ENCODE measurements at places on chromosomes 3 and 15.

DNA sequence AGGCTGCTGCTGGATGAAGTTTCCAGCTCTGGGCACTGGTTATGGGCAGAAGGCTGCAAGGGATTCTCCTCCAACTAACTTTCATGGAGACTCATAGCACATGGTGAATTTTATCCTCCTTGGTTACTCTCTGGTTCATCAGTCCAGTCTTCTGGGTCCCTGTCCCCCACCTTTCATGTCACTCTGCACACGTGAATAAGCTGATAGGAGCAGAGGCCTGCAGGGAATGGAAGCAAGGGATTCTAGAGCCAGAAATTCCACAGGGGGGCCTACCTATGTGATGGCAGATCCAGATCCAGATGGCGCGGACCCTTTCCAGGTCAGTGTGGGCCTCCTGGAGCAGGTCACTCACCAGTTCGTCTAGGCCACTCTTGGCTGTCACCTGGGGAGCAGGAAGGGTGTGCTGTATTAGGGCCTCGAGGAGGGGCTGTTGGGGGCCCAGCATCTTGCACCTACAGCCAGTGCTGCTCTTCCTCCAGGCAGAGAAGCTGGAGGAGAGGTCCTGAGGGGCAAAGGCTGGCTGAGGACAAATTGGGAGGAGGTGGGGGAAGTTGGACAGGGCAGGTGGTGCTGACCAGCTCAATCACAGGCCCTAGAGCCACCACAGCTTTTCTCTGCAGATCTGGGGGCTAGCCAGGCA, 30.2 kb downstream of the KY start:
- DNase-seq = peak; percentile 67

GRCh38 chr15:92677999-92678398, 22.4 kb upstream of the FAM174B start:
- no peak for DNase-seq

DNA sequence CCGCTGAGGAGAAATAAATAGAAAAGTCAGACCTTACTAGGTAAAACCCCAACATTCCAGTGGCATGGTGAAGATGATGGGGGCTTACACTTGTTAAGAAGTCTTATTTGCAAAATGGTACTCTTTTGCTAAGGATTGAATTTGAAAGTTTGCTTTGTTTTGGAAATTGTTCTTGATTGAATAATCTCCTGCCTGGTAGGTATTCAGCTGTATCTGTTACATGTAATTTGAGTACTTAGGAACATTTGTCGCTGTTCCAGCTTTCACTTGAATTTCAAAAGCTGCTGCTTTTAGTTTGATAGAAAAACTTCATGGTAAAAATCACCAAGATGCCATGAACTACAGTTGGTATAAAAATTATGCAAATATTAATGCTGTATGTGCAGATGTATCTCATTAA, 44.6 kb downstream of the TFG start:
- no peak for DNase-seq

DNA sequence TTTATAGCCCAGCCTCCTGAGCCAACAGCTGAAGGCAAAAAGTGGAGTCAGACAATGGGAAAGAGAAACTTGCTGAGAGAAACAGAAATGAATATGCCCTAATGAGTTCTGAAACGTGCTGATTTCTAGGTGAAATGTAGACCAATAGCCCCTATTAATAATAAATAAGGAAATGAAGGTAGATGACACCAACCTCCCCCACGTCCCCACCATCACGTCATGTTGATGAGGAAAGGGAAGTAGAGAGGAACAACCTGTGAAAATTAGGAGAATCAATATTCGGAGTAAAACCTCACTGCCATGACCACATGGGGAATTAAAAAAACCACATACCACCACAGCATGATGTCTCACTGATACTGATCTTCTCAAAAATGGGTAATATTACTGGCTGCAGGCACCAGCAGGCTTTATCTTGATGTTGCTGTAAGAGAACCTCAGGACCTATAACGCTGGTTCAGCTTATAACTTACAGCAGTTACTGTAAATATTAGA, 64.0 kb downstream of the KAT2B start:
- DNase-seq = no peak

GRCh38 chr15:63797901-63798300, 35.8 kb downstream of the HERC1 start:
- DNase-seq = no peak

GRCh38 chr15:47340571-47340920, 376.8 kb upstream of the SEMA6D start:
- DNase-seq = no peak

GRCh38 chr3:58357402-58357801, 24.7 kb downstream of the PXK start:
- DNase-seq = no peak

GRCh38 chr3:178562947-178563232, 26.7 kb downstream of the KCNMB2 start:
- DNase-seq = no peak
